T-helper 2 cell (primary cell): ENCODE measurements at places on chromosomes 6 and 20.

DNA sequence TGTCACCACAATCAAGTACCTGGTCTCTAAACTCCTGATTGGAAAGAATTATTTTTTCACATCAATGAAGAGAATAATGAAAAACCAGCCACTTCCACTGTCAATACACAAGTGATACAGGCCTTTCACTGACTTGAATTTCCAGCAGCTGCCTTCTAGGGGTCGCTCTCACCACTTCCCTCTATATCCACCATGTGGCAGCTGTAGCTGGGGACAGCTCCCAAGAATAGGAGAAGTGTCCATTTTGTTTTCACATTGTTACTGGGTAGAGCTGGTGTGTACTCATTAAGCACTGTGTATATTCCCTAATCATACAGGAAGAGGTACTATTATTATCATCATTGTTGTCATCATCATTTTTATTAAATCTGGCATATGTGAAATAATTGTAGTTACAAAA lies 438.4 kb upstream of the SPTLC3 start:
- no peak for DNase-seq

DNA sequence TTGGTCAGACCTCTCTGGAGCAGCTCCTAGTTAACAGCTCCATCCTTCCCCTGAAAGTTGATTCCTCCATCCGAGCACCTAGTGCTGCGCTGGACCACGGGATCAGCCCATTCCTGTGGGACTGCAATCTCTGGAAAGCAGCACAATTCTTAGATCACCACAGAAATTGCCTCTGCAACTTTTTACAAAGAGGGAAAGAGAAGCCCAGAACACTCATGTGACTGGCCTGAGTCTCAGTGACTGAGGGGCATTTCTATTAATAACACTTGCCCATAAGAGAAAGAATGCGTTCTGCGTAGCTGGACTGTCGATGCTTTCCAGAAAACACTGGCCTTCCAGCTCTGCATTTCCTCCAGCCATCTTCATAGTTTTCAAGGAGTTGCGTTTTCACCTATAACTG lies 18.3 kb downstream of the MPC1 start:
- no peak for DNase-seq

DNA sequence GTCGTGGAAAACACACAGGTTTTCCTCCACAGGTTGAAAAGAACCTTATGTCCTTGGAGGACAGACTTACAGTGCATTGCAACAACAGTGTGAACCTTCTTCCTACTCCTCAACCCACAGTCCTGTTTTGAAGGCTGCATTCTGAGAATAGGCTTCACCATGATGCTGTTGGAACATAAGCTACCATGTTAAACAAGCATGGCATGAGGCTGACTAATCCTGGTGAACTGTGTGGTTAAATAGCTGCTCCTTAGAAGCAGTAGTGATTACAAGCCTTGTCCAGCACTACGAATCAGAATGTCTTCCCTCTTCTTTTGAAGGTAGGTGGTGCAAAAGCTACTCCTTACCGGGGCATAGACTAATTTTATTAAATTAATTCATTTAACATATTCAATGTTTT lies 368.5 kb upstream of the EPHA7 start:
- no peak for DNase-seq

DNA sequence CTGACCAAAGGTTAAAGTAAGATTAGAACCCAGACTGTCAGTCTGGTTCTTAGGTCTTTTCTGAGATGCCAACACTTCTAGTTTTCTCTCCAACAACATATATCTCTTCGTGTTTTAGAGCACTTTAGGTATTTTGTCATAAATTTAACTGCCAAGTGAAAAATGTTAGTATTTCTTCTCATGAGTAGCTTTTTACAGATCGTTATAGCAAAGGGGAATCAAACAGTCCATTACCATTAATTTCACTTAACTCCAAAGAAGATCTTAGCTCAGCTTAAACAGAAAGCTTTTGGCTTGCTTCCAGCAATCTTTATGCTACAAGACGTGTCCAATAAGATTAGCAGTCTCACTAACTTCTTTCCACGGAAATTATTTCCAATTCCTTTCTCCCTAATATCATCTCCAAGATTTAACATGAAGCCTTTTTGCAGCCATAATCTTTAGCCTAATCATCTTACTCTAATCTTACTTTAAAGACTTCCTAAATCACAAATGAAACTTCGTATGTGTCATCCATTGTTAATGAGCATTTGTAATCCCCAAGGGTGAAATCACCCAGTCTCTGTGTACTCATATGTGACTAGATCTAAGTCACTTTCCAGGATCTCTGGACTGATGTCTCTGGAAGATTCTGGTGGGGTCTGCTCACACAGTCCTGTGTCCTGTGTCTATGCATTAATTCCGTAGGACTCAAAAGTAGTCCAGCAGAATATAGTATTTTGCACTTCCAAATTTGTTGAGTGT lies 38.7 kb downstream of the MOXD1 start:
- no peak for DNase-seq

DNA sequence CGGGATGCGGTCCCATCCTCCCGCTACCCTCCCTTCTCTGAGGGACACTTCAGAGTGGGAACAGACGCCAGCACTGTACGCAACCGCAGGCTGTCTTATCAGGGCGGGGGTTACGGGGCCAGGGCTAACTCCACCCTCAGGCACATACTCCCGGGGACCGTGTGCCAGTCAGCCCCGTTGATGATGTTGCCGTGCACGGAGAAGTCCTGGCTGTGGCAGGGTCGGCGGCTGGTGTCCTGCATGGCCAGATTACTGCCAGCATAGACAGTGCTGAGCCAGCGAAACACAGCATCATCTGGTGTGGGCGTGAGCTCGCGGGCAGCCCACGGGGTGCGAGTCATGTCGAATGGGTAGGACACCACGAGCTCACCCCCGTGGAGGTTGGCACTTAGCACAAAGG lies 5.0 kb downstream of the CPXM1 start:
- DNase-seq = no peak

DNA sequence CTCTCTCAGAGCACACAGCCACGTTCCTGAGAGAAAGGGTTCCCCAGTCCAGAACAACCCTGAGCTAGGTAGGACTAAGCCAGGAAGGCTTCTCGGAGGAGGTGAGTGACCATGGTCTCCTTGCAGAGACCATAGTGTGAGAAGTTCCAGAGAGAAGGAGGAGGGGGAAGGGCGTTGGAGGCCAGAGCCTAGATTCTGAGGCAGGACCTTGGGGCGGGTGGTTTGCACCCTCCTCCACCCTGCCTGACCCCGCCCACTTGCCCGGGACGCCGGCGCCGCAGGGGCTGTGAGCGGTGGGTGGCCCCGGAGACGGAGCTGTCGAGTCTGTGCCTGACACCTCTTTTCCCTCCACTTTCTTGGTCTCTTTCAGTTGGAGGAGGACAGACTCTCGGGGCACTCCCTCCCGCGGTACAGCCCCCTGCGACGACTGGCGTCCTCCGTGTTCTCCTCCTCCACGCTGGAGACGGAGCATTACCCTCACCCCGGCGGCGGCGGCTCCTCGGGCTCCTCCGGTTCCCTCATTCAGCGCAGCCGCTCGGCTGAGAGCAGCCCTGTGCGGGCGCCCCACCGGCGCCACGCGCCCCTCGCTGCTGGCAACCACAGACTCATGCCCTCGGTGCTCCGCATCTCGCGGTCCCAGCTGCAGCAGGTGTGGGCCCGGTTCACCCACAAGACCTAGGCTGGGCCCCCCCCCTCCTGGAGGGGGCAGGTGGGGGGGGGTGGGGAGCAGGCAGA lies 26.2 kb downstream of the TTBK1 start:
- no peak for DNase-seq

GRCh38 chr20:1462001-1462400 lies 4.6 kb downstream of the NSFL1C start:
- DNase-seq = no peak

DNA sequence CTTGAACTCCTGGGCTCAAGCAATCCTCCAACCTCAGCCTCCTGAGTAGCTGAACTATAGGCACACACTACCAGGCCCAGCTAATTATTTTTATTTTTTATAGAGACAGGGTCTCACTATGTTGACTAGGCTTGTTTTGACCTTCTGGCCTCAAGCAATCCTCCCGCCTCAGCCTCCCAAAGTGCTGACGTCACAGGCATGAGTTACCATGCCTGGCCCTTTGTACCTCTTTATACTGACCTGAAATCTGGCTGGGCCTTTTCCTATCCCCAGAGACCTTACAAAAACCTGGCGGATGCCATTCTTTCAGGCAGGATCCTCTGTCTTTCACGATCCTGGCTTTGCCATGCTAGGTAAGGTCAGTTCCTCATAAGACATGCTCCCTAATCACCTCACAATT lies 11.5 kb downstream of the WFDC3 start:
- DNase-seq = no peak

- DNase-seq = peak; percentile 23
Measured at GRCh38 chr6:30743099-30744053, 889 bp upstream of the FLOT1 start.

DNA sequence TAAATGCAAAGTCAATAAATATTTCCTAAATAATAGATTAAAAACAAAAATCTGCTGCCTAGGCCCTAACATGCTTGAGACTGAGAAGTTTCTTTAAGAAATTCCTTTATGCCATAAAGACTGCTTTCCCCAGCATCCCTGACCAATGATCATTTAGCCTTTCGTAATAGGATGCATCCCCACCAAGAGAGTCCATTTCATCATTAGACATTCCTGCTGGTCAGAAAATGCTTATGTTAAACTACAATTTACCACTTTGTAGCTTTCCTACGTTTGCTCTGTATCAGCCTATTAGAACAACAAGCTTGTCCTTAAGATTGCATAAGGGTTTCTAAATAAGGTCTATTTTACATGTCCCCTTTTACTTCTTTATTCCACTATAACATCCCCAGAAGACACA lies 59.8 kb upstream of the HSF2 start:
- no peak for DNase-seq

DNA sequence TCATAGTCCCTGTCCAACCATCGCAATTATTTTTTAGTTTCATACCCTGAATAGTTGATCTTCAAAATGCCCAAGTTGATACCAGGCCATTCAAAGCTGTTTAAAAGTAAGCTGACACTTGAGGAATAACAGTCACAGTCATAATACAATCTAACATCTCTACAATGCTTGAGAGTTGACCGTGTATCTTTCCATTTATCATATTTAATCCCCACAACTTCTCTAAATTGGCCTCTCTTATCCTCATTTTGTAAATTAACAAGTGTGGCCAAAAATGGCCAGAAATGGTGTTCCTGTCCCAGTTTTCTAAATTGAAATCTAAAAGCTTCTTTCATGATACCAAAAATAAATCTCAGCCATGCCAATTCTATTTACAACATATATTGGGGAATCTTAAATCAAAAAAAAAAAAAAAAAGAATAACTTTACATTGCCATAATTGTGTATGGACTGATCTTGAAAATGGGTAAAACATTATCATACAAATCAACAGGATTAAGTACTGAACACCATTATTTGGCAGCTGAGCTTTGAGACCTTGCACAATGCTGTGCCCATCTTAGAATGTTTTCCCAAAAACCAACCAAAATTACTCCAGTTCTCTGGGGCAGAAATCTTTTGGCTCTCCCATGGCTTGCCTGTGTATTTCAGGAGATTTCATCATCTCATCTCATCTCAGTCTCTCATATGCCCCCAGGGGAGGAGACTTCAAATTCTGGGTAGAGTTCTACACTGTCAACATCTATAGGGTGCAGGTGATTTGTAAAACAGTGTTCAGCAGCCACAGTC lies 448.7 kb upstream of the JARID2 start:
- DNase-seq = no peak

DNA sequence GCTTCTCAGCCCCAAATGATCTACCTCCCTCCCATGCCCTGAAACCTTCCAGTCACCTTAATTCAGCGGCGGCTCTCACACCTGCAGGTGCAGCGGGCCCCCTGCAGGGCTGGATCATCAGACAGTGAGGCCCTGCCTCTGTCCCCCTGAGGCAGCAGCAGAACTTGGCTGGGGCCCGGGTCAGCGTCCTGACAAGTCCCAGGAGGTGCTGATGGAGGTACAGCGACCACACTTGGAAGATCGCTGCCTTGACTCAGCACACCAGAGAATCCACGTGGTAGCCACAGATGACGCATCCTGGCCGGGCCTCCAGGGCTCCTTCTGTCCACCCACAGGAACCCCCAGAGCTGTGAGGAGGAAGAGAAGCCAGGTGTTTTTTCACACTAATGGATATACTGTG lies 116.4 kb upstream of the THBS2 start:
- no peak for DNase-seq

DNA sequence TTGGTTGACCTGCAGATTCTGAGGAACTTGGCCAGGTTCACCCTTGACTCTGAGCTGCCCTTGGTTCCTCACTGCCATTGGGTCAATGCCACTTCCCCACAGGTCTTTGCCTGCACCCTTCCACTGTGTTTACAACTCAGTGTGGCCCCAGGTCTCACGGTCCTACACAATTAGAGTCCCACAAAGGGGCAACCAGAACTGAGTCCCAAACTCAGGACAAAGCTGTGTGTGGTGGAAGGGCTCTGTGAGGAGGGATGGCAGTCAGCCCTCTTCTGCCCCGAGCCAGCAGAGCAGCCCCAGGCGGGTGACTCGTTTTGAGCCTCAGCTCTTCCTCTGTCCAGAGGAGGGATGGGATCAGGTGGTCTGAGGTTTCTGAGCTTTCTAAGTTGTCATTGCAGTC lies 69.5 kb downstream of the NPEPL1 start:
- DNase-seq = no peak
